ENCODE measurements at places on chromosomes 5 and 9. TPM values are rescaled to one million over a fixed set of nuclear protein-coding genes. Genes with fewer than 3 reads are reported as not detected.
A peak's percentile ranks its signal among the peaks of the same experiment; 100 is the strongest.

DNA sequence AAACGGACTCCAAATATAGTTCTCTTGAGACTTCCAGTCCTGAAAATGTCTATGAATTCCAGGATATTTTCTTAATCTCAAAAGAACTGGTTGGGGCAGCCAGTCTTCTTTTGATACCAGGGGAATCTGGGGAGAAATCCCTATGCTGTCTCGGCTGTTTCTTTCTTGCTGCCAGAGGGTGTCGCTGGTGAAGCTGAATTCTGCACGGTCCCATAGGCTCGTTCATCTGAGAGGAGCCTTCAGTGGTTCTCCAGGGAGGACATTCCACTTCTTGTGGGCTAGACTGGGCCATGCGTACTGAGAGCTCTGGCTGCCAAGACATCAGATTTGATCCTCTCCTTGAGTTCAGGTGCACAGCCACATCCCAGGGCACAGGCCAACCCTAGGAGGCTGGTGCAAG is 155.0 kb upstream of the CLINT1 start:
- H3K4me1 ChIP-seq: no peaks in the 10 kb centered on the region
- peaks cover 10% of the 10 kb centered on the region for H3K27me3 ChIP-seq
- no peak overlapping the region for H3K4me3 ChIP-seq

DNA sequence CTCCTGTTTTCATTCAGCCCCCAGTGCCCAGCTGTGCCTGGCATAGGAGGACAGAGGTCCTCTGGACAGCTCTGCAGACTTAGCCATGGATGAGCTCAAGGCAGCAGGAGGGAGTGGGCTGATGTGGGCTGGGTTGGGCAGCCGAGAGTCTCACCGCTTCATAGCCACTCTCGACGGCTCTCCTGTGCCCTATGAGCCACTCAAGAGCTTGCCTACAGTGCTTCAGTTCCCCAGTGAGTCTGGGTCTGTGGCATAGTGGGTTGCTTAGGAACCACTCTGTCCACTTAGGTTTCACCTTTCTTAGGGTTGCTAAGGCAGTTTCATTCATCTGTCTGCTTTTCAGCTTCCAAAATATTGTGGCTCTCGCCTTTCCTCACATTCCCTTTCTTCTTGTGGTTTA is 296.8 kb downstream of the ICE1 start:
- no peak overlapping the region for H3K4me3 ChIP-seq
- H3K27me3 ChIP-seq: peaks cover 18% of the 10 kb centered on the region
- H3K36me3 ChIP-seq: no peaks in the 10 kb centered on the region
- H3K4me1 ChIP-seq: no peaks in the 10 kb centered on the region

GRCh38 chr9:98191671-98192502 is 550 bp downstream of the CORO2A start:
- H3K4me1 ChIP-seq: peaks cover 40% of the 10 kb centered on the region
- H3K27me3 ChIP-seq: no peaks in the 10 kb centered on the region
- H3K27ac ChIP-seq: peak overlapping the region; percentile 86
- peak; percentile 34 for DNase-seq
- no peaks in the 10 kb centered on the region for H3K36me3 ChIP-seq

- no peak overlapping the region for H3K4me3 ChIP-seq
- no peaks in the 10 kb centered on the region for H3K27me3 ChIP-seq
- H3K4me1 ChIP-seq: peaks cover 13% of the 10 kb centered on the region
- no peak overlapping the region for H3K27ac ChIP-seq
These were observed 25.8 kb downstream of the LMBRD2 start for GRCh38 chr5:36125868-36126267.

DNA sequence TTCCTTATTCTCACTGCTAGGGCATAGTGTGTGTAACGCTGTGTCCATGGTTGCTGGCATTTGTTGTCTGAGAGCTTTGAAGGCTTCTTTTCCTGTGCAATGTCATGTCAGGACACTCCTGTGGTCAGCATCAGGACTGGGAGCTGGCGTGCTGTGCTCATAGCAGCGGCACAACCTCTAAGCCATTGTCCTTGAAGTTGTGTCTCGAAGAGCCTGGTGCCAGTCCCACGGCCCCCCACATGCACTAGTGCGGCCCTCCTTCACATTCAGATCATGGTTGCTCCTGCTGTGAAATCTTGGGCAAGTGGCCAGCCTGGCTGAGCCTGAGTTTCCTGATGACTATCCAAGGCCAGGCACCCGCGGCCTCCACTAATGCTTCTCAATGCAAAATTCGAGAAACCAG is 32.4 kb downstream of the PDZD2 start:
- peaks cover 4% of the 10 kb centered on the region for H3K36me3 ChIP-seq
- DNase-seq: no peak
- H3K27ac ChIP-seq: no peak overlapping the region
- peaks cover 3% of the 10 kb centered on the region for H3K27me3 ChIP-seq

FAM221B gene
- total RNA-seq: not detected

HTR1A gene
- total RNA-seq: not detected

SIT1 gene
- total RNA-seq: 24.2 TPM

- no peaks in the 10 kb centered on the region for H3K36me3 ChIP-seq
- H3K4me3 ChIP-seq: peak overlapping the region; percentile 44
These were observed 51.7 kb downstream of the IRF1 start for GRCh38 chr5:132438917-132439316.

MSMP gene
- total RNA-seq: 1.7 TPM

- H3K36me3 ChIP-seq: peaks cover 4% of the 10 kb centered on the region
- DNase-seq: no peak
- peaks cover 9% of the 10 kb centered on the region for H3K27me3 ChIP-seq
- H3K4me3 ChIP-seq: no peak overlapping the region
- no peak overlapping the region for H3K27ac ChIP-seq
These were observed 49.8 kb downstream of the GABBR2 start for GRCh38 chr9:98658951-98659351.

DNA sequence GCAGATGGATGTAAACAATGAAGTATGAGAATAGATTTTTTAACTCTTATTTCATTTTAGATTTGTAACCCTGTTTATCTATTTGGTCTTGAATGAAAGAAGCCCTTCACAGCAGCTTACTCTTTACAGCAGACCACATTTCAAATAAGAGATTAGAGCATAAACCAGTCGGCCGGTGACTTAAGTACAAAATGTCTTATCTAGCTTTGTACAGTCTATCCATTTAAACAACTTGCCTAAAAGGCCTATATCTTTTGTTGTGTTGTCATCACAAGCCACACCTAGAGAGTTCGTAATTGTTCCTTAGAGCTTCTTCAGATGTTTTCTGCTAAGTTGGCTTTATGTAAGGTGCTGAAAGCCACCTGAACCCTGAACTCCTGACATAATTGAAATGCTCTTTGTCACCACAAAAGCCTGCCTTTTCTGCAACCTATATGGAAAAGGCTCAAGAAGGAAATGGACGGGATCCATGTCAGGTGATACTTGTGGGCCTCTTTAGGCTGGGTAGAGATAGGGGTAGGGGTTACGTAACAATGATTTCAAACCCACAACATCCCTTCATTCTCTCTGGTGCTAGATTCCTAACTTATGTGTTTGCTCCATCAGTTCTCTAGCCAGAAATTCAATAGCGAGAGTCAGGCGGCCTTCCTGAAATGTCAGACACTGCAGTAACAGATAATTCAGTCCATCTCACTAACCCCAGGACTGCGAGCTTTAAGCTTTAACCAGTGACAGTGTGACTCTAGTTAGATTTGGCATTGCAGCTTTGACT is 162.5 kb downstream of the CD180 start:
- no peak overlapping the region for H3K27ac ChIP-seq
- no peak overlapping the region for H3K4me3 ChIP-seq
- H3K36me3 ChIP-seq: no peaks in the 10 kb centered on the region
- no peaks in the 10 kb centered on the region for H3K27me3 ChIP-seq
- no peak for DNase-seq

DNA sequence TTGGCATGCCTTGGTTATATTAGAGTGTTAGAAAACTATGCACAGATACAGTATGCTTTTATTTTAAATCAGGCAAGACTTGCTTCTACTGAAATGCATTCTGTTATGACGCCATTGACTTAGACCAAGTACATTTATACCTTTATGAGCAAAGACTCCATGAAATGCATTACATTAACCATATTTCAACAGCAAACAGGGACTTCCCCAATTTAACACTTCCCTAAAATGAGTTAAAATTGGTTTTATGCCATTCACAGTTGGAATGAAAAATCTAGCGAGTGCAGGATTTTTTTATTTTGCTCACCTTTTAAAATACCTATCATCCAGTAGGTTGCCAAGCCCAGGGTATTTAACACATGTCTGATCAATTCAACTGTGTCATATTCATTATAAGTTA is 272.1 kb upstream of the IZUMO3 start:
- H3K4me3 ChIP-seq: no peak overlapping the region

SNX2 gene
- total RNA-seq: 72.2 TPM

- no peak overlapping the region for H3K4me3 ChIP-seq
- no peaks in the 10 kb centered on the region for H3K27me3 ChIP-seq
- H3K4me1 ChIP-seq: no peaks in the 10 kb centered on the region
These were observed 512.2 kb upstream of the ADAMTS16 start for GRCh38 chr5:4627929-4628328.

DNA sequence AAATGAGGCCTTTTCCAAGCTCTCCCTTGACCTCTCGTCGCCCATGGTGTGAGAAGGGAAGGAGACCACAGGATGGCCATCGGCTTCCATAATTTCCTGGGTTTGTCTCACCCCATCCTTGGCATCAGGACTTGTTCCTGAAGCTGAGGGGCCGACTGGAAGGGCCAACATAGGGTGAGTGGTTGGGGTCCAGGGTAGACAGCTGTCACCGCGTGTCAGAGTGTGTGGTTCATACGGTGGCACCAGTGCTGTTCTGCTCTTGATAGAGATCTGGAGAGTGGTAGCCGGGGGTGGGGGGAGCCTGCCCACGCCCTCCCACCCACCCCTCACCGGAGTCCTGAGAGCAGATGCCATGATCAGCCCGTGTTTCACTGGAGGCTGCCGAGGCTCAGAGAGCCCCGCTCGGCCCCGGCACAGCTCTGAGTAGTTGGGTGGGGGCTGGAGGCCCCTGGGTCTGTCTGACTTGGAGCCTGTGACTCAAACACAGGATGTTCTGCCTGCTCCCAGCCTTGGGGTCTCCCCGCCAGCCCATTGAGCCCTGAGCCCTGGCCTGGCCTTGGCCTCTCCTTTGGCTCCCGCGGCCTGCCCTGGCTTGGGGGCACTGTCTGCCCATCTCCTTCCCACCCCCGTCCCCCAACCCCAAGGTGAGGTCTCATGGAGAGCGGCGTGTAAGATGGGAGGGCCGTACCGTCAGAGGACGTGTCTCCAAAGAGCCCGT is 53.1 kb upstream of the IER5L start:
- H3K36me3 ChIP-seq: no peaks in the 10 kb centered on the region
- no peak overlapping the region for H3K4me3 ChIP-seq
- peaks cover 58% of the 10 kb centered on the region for H3K4me1 ChIP-seq
- no peaks in the 10 kb centered on the region for H3K27me3 ChIP-seq

CCT5 gene
- 103 TPM for total RNA-seq

PCDHA2 gene
- not detected for total RNA-seq

SLC36A3 gene
- total RNA-seq: not detected

DNA sequence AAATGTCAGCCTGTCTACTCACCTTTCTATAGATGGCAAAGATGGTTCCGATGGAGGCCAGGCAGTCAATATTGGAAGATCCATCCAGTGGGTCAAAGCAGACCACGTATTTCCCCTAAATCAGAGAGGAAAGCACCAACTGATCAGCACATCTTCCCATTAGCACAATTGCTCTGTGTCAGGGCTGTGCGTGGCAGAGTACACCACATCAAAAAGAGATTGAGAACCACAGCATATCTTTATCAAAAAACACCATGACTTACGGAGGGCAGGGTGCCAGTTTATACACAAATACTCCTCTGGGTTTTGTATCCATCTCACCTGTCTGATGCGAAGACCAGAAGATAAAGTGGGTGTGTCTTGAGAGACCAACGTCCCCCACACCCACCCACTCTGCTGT is 9.1 kb downstream of the FBP2 start:
- DNase-seq: peak; percentile 5
- H3K36me3 ChIP-seq: no peaks in the 10 kb centered on the region
- H3K27ac ChIP-seq: no peak overlapping the region
- peaks cover 11% of the 10 kb centered on the region for H3K27me3 ChIP-seq

SMIM33 gene
- total RNA-seq: not detected

GRCh38 chr9:114250235-114250568 is 72.7 kb upstream of the ORM1 start:
- H3K4me1 ChIP-seq: no peaks in the 10 kb centered on the region
- H3K27me3 ChIP-seq: peaks cover 3% of the 10 kb centered on the region
- no peaks in the 10 kb centered on the region for H3K36me3 ChIP-seq
- DNase-seq: no peak
- no peak overlapping the region for H3K4me3 ChIP-seq

DNA sequence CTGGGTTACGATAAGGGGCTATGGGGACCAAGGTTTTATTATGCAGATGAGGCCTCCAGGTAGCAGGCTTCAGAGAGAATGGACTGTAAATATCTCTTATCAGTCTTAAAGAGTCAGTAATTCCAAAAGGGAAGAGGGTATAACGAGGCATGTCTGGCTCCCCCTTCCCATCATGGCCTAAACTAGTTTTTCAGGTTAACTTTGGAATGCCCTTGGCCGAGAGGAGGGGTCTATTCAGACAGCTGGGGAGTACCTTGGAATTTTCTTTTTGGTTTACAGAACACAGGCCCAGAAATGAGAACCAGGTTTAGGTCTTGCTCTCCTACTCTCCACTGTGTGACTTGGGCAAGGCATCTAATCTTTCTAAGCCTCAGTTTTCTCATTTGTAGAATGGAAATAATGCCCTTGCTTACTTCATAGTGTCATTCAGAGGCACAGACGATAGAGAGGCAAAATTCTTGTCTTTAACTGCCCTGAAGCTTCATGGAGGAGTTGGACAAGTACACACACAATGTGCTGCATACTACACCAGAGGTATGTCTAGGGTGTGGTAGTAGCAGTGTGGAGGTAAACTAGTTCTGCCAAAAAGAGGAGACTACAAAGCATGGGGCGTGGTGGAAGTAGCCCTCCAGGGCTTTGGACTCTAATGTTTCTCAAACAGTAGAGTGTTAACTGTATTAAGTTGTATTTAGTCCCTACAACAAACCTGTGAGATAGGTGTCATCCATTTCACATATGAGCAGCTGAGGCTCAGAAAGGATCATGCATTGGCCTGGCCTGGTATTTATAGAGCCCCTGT is 45.5 kb downstream of the IRF1 start:
- H3K27me3 ChIP-seq: no peaks in the 10 kb centered on the region
- peaks cover 96% of the 10 kb centered on the region for H3K4me1 ChIP-seq
- H3K36me3 ChIP-seq: peaks cover 19% of the 10 kb centered on the region
- no peak for DNase-seq

GRCh38 chr5:133523013-133523658 is 89.2 kb downstream of the FSTL4 start:
- no peaks in the 10 kb centered on the region for H3K4me1 ChIP-seq
- H3K27ac ChIP-seq: no peak overlapping the region
- DNase-seq: no peak
- H3K27me3 ChIP-seq: peaks cover 12% of the 10 kb centered on the region
- no peak overlapping the region for H3K4me3 ChIP-seq
- no peaks in the 10 kb centered on the region for H3K36me3 ChIP-seq

- no peaks in the 10 kb centered on the region for H3K36me3 ChIP-seq
- H3K4me1 ChIP-seq: no peaks in the 10 kb centered on the region
- no peak for DNase-seq
- H3K4me3 ChIP-seq: no peak overlapping the region
- peaks cover 5% of the 10 kb centered on the region for H3K27me3 ChIP-seq
These were observed 15.1 kb downstream of the CARTPT start for GRCh38 chr5:71734141-71734540.

- H3K36me3 ChIP-seq: no peaks in the 10 kb centered on the region
- H3K27me3 ChIP-seq: no peaks in the 10 kb centered on the region
- peak overlapping the region; percentile 58 for H3K27ac ChIP-seq
- peak overlapping the region; percentile 56 for H3K4me3 ChIP-seq
These were observed 11.8 kb upstream of the ACTBL2 start for GRCh38 chr5:57494104-57495098.
